Activated CD4-positive, alpha-beta T cell treated with anti-CD3 and anti-CD28 coated beads, Interleukin-2, amount 10 ng/mL, durations not matched to agents 24 days and 14 days (primary cell): ENCODE measurements at places on chromosomes 7 and 10. TPM values are rescaled to one million over a fixed set of nuclear protein-coding genes. Genes with fewer than 3 reads are reported as not detected.

DNA sequence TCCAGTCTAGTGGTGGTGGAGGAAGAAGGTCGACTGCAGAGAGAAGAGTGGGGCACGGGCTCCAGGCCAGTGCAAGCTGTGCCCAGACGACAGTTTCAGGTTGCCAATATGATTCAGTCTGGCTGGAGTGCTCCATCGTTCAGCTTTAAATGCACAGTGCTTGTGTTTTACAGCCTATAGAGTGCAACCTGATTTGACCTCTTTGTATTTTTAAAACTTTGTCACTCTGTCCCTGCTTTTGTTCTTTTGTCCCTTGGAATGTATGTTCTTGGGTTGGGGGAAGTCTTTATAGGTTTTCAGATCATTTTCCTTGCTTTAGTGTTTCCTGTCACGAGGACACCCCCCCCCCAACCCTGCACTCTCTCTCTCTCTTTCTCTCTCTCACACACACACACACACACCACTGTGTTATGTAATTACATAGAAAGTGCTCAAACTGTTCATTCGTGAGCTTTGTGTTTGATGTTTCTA, 198.0 kb downstream of the CAMK1D start:
- no peak for DNase-seq
- no peak overlapping the region for H3K27ac ChIP-seq
- H3K36me3 ChIP-seq, result no peaks in the 10 kb centered on the region
- H3K27me3 ChIP-seq, result no peaks in the 10 kb centered on the region
- H3K4me3 ChIP-seq, result no peak overlapping the region

- peaks cover 23% of the 10 kb centered on the region for H3K4me1 ChIP-seq
- peaks cover 13% of the 10 kb centered on the region for H3K27me3 ChIP-seq
- H3K4me3 ChIP-seq, result peak overlapping the region; percentile 88
Measured at GRCh38 chr7:100604976-100605911, 3.1 kb downstream of the PCOLCE start.

GRCh38 chr10:43045631-43046287, 31.1 kb upstream of the RET start:
- H3K4me1 ChIP-seq, result no peaks in the 10 kb centered on the region
- peaks cover 5% of the 10 kb centered on the region for H3K27me3 ChIP-seq
- no peak for DNase-seq

- no peaks in the 10 kb centered on the region for H3K27me3 ChIP-seq
- no peak for DNase-seq
- no peak overlapping the region for H3K27ac ChIP-seq
- H3K4me3 ChIP-seq, result no peak overlapping the region
- H3K4me1 ChIP-seq, result peaks cover 4% of the 10 kb centered on the region
- H3K36me3 ChIP-seq, result peaks cover 6% of the 10 kb centered on the region
Measured at GRCh38 chr7:7699970-7700369, 18.4 kb downstream of the RPA3 start.

DNA sequence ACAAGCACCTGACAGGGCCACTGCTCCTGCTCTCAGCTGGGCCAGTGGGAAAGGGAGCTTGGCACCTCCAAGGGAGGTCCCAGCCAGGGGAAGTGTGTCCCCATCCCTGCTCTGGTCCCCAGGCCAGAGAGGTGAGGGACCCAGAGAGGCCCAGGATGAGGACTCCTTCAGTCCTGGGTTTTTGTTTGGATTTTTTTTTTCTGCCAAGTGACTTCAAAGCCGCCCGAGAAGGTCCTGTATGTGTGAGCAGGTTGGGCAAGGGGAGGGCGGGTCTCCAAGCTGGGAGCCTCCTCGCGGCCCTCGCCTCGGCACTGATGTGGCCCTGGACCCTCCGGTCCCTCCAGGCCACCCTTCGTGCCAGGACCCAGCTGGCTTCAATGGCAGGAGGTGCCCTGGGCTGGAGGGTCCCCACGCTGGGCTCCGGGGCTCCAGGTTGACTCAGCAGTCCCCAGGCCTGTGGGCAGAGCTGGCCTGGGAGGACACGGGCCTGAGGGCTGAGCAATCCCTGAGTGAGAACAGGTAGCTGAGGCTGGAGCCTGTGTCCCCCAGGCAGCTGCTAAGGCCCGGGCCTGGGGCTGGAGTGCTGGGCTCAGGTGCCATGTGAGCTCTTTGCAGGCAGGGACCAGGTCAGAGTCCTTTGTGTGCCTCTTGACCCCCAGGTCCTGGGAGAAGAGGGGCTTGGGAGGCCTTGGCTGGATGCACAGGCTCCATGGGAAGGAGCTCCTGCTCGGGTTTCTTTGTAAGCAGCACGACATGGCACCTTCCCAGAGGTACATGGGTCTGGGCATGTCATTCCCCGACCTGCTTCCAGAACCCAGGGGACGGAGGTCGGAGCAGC, 140.6 kb downstream of the FAM53B start:
- DNase-seq, result no peak
- no peaks in the 10 kb centered on the region for H3K36me3 ChIP-seq
- peaks cover 4% of the 10 kb centered on the region for H3K27me3 ChIP-seq
- no peak overlapping the region for H3K27ac ChIP-seq
- H3K4me1 ChIP-seq, result no peaks in the 10 kb centered on the region

DNA sequence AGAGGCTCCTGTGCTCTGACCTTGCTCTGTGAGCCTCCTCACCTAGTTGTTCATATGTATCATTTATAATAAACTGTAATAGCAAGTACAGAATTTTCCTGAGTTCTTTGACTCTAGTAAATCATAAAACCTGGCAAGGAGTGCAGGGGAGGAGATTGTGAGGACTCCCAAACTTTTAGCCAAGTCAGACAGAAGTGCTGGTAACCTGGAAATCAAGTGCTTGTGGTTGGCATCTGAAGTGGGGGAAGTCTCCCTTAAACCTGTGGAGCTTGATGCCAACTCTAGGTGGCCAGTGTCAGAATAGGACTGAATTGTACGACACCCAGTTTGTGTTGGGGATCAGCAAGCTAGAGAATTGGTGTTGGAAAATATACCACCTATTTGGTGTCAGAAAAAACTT, 206.3 kb upstream of the GRB10 start:
- no peak overlapping the region for H3K27ac ChIP-seq
- H3K4me1 ChIP-seq, result no peaks in the 10 kb centered on the region
- DNase-seq, result no peak
- H3K36me3 ChIP-seq, result no peaks in the 10 kb centered on the region
- H3K27me3 ChIP-seq, result peaks cover 2% of the 10 kb centered on the region

DNA sequence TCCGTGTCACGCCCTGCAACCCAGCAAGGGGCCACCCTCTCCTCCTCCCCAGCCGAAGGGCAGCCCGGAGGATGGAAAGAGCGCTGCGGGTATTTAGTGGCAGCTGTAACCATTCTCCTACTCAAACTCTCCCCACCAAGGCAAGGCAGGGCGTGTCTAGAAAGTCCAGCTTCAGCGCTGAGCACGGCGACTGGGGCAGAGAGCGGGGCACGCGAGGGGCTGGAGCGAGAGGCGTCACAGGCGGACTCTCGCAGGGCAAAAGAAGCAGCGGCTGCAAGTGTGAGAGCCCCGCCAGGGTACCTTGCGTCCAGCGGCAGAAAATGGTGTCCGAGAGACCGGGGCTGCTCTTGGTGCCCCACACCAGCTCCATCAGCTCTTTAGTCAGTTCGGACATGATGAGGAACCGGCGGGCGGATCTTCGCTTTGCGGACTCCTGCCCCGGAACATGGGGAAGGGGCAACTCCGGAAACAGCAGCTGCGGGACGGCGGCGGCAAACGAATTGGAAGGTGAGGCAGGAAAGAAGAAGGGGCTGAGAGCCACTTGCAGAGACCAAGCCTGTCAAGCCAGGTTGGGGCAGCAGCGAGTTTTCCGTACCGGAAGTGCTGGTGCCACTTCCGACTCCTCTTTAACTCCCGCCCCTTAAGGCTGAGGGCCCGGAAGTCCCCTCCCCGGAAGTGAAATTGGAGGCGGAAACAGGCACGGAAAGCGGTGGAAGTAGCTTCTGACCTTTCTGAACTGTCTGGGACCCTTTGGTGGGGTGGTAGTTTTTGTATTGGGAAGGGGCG, at the start of gene MINDY3:
Gene MINDY3 (minus strand): TSS at position 602 of the 786 bp plus-strand sequence. CDS start 208 bp downstream, at position 394.
- H3K4me3 ChIP-seq, result peak within 1 kb of the TSS; percentile 92
- H3K27ac ChIP-seq, result peak within 1 kb of the TSS; percentile 93
- peaks cover 25% of the 10 kb centered on the region for H3K4me1 ChIP-seq
- peaks cover 12% of the 10 kb centered on the region for H3K36me3 ChIP-seq
- peak; percentile 93 for DNase-seq
- peaks cover 15% of the 10 kb centered on the region for H3K27me3 ChIP-seq

DNA sequence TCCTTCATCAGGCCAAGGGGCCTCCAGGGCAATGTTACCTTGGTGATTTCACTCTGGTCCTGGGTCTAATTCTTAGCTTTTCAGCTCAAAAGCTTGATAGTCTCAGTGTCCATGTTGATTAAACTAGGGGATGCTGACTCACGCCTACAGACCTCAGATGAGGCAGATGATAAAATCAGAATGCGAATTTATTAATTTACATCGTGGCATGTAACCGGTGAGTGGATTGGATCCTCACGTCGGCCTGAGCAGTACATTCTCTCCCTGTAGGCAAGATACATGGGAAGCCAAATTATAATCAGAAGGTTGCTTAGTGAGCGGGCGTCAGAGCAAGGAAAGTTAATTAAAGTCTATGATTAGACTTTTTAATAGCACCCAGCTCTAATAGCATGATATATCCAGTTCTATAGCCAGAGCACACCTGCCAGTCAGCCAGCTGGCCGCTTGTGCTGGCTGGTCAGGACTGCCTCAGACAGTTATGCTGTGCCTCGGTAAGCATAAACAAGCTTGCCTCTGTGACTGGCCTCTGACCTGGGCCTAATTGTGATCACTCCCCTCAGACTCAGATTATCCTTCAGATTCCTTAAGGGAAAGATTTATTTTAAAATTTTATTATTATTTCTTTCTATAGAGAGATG, 20.2 kb upstream of the CPA5 start:
- no peak overlapping the region for H3K4me3 ChIP-seq
- no peak overlapping the region for H3K27ac ChIP-seq
- H3K27me3 ChIP-seq, result no peaks in the 10 kb centered on the region
- H3K36me3 ChIP-seq, result no peaks in the 10 kb centered on the region
- DNase-seq, result no peak

DNA sequence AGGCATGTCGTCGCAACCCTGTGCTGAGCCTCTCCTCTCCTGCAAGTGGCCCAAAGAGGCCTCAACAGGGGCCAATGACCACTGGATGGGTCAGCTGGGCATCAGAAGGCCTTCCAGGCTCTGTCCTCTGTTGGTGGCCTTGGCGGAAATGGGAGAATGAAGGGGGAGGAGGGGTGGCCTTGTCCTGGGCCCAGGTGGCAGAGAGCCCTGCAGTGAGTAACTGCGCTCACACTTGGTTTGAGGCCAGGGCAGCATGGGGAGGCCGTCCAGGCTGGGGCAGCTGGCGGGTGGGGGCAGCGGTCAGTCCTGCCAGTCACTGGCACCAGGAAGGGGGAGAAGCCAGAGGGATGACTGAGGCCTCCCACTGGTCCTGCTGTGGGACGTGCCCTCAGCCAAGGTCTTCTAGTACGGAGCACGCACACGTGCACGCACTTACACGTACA, 59.8 kb downstream of the LHPP start:
- H3K4me3 ChIP-seq, result no peak overlapping the region
- H3K27ac ChIP-seq, result no peak overlapping the region
- no peak for DNase-seq

The CNTNAP2 gene
- total RNA-seq, result not detected in 2 replicates

The OGDHL gene
- total RNA-seq, result 0.89 and 0.97 TPM in 2 replicates
